AG04449 (cell line): ENCODE measurements at places on chromosomes 2 and 18.

GRCh38 chr2:234861841-234862735 lies 89.7 kb upstream of the SH3BP4 start:
- DNase-seq, result no peak

DNA sequence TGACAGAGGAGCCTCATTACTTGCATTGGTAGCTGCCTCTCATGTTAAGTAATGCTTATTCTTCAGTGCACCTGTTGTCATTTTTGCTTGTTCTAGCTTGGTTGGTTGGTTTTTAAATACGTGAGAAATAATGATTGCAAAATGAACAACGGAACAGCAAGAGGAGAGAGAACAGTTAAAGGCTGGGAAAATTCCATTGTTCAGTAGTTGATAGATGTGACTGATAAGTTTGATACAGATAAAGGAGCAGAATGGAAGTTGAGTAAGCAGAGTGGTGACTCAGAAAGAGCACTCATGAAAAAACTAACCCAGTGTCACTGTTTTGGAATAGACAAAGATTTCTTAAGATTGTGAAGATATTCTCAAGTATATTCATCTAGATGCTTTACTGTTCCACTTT lies 50.5 kb downstream of the MTA3 start:
- peak; percentile 26 for DNase-seq

DNA sequence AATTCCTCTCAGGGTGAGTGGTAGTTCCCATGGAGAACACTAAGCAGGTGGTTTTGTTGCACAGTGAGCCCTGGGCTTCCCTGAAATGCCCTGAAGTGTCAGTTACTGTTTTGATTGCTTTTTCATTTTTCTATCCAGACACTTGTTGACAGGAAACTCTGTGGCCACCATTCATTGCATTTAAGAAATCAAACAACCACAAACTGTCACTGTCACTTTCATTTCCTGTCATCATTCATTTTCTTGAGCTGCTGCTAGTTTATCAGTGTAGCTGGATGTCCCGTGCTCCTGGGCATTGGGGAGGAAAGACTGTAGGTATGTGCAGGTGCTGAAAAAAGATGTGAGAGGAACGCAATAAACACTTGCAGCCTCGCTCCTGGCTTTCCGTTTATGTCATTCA lies 891.6 kb upstream of the ZEB2 start:
- no peak for DNase-seq

- DNase-seq, result no peak
Measured at GRCh38 chr18:30982285-30982992, 60.1 kb downstream of the DSC3 start.

- no peak for DNase-seq
Measured at GRCh38 chr2:60939622-60940021, 58.2 kb downstream of the REL start.

DNA sequence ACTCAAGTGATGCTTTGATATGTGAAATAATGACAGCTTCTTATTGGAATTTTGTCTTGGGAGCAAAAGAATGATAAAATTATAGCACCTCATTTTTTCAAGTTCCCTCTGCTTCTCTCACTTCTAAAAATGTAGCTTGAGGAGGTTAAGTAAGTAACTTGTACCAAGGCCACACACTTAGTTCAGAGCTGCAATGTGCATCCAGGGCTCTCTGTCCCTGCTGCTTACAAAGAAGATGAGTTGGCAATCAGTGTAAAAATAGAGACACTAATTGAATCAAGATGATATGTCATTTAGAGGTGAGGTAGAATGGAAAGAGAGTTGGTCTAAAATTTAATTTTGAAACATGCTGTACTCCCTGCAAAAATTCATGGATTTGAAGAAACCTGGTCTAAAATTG lies 312.0 kb upstream of the TNP1 start:
- DNase-seq, result no peak

DNA sequence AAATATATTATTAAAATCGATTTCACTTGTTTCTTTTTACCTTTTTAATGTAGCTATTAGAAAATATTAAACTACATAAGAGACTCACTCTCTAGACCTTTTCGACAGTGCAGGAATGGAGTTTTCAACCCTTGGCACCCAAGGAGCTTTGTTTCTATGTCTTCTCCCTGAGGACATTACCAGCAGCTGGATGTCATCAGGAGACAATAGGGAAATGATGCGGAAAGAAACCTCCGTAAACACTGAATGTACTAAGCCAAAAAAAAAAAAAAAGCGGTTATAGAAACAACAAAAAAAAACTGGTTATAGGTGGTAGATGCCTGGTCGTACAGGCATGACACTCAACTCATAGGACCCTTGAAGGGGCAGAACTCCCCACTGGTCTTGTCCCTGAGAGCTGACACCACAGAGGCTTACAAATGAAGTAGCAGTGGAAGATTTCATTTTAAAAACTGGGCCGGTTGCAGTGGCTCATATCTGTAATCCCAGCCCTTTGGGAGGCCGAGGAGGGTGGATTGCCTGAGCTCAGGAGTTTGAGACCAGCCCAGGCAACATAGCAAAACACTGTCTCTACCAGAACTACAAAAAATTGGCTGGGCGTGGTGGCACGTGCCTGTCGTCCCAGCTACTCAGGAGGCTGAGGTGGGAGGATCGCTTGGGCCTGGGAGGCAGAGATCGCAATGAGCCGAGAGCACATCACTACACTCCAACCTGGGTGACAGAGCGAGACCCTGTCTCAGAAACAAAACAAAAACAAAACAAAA lies 23.8 kb downstream of the THAP4 start:
- no peak for DNase-seq

DNA sequence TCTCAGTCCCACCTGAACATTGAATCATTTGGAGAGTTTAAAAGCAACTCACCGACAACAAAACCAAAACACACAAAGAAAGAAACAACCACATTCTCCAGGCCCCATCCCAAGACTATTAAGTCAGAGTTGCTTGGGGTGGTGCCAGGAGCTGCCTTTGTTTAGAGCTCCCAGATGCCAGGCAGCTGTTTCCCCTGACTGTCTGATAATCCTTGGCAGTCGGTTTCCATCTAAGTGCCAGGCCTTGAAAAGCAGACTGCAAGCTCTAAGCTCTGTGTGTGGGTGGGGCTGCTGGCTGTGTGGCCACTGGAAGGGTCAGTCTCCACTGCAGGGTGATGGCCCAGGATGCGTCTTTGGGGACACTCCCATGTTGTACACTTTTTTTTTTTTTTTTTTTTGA lies 255.3 kb upstream of the AGAP1 start:
- no peak for DNase-seq

DNA sequence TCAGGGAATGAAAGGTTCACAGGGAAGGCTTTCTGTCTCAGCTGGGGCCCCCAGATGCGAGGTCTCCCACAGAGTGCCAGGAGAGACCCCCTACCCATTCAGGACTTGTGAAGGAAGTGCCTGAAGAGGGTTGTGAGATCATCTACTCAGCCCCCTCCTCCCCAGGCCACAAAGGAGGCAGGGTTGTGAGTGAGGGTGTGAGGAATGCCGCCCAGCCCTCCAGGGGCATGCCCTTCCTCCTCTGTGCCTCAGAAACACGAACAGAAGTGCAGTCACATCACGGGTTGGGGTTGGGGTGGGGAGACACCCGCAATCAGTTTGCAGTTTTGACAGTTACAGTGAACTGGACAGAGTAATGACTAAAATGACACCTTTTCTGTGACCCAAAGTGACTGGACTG lies 5.0 kb downstream of the MAL start:
- DNase-seq, result no peak

GRCh38 chr18:47501946-47502345 lies 250.5 kb upstream of the SKOR2 start:
- no peak for DNase-seq

GRCh38 chr2:240320204-240320993 lies 115.1 kb upstream of the GPC1 start:
- peak; percentile 33 for DNase-seq

DNA sequence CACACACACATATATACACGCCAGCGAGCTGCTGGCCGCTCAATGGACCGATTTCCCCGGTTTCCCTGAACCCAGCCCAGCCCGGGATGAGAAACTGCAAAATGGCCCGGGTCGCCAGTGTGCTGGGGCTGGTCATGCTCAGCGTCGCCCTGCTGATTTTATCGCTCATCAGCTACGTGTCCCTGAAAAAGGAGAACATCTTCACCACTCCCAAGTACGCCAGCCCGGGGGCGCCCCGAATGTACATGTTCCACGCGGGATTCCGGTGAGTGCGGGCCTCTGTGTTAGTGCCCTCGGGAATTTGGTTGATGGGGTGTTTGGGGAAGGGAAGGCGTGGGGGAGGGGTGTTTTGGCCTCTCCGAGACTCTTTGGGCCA lies 392 bp downstream of the ST8SIA3 start:
- no peak for DNase-seq

DNA sequence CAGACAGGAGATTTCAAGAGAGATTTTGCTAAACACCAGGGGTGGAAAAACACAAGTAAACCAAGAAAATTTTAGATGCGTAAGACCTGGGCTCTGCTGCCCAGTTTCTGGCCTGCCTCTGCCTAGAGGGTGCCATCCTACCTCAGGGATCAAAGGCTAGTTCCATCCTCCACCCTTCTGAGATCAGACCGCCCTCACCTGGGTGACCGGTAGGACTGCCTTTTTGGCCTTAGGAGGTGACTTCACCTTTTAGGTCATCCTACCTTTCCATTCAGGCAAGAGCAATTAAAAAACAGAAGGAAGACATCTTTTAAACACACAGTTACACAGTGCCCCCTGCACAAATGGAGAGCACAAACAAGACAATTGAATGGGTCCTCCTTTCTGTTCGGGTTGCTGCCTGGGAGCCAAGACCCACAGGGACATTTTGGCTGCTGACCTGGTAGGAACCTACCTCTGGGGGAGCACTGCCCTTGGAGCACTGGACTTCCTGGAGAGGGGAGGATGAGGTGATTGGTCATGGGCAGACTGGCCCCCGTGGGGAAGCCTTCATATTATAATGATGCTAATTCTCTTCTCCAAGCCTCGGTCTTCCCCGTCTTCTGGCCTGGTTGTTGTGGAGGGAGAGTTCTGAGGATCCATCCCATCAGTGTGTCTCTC lies 3.1 kb downstream of the PSD4 start:
- DNase-seq, result no peak

- DNase-seq, result no peak
Measured at GRCh38 chr2:85525029-85525428, 13.9 kb upstream of the MAT2A start.

DNA sequence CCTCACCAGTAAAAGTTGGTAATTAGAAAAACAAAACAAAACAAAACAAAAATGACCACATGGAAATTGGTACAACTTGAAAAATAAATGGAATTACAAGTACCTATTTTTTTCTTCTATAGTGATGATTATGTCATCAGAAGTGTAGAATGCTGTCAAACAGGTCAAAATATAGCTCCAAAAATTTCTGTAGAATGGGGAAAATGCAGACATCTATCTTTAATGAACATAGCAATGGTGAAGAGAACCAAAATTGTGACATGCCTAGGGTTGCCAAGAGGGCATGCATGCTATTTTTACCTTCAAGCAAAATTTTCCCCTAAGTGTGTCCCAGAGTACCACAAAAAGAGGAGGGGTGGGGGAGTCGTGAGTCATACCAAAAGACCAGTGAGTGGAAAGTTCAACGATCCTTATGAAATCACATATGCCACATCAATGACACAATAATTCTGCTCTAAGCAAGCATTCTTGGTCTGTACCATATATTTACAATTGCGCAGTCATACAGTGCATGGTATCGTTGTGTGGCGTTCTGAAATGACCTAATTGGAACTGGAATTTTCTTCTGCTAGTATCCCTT lies 1436.4 kb downstream of the SUCLG1 start:
- no peak for DNase-seq

- peak; percentile 28 for DNase-seq
Measured at GRCh38 chr2:200862532-200863000, 1.9 kb downstream of the CLK1 start.

DNA sequence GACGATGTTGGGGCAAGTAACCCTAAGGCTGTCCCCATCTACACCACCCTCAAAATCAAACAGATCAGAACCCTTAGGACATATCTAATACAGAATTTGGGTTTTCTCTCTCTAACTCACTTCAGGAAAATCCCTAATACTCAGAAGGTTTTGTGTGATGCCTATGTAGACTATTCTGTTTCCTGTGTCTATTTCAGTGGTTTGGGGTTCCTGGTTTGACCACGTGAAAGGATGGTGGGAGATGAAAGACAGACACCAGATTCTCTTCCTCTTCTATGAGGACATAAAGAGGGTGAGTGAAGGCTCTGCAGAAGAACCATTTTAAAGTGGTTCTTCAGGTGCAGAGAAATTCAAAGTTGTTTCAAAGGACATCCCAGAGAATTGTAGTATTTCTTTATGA lies 16.3 kb downstream of the SULT1C2 start:
- DNase-seq, result no peak

GRCh38 chr18:32443706-32444215 lies 26.9 kb downstream of the GAREM1 start:
- DNase-seq, result no peak

DNA sequence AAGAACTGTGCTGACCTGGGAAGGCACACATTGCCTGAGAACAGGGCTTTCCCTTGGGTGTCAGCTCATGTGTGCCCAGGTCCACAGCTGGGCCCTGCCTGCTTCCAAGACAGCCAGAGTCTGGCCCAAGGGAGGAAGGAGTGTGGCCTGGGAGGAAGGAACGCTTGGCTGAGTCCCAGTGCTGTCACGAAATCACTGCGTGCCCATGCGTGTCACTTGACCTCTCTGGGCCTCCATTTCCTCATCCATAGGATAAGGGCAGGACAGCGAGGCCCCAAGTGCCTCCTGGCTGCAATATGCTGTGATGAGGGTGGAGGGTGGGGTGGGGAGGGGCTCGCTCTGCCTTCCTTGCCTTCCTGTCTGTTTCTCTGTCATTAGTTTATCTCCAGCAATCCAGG lies 642 bp upstream of the KCNK3 start:
- DNase-seq, result no peak

GRCh38 chr18:25055076-25055475 lies 296.9 kb downstream of the ZNF521 start:
- no peak for DNase-seq

- no peak for DNase-seq
Measured at GRCh38 chr2:46963210-46963609, 47.6 kb upstream of the MCFD2 start.

- DNase-seq, result no peak
Measured at GRCh38 chr2:9846554-9846953, 3.3 kb downstream of the TAF1B start.

GRCh38 chr18:2895391-2895790 lies 48.6 kb downstream of the EMILIN2 start:
- no peak for DNase-seq

GRCh38 chr2:137992039-137992646 lies 27.9 kb downstream of the HNMT start:
- no peak for DNase-seq

GRCh38 chr18:3585656-3586509 lies 135.9 kb downstream of the TGIF1 start:
- no peak for DNase-seq

DNA sequence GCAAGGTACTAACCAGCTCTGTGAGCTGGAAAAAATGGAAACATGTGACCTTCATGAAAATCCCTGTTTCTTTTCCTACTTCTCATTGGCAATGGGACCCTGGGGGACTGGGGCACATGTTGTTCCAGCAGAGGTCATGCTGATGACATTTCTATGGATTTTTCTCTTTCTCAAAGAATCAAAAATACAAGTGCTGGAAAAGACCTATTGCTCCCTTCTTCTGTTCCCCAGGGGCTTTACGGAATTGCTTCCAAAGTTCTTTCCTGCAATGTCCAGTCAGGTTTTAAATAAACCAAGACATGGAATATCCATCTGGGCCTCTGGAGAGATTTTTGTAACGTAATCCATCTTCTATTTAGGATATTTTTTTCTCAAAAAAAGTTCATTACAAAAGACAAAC lies 1006.1 kb upstream of the CELF4 start:
- no peak for DNase-seq
